Ovary (tissue), 10 donors: ENCODE measurements at places on chromosomes 2 and 18. TPM values are rescaled to one million over a fixed set of nuclear protein-coding genes. Genes with fewer than 3 reads are reported as not detected.

DNA sequence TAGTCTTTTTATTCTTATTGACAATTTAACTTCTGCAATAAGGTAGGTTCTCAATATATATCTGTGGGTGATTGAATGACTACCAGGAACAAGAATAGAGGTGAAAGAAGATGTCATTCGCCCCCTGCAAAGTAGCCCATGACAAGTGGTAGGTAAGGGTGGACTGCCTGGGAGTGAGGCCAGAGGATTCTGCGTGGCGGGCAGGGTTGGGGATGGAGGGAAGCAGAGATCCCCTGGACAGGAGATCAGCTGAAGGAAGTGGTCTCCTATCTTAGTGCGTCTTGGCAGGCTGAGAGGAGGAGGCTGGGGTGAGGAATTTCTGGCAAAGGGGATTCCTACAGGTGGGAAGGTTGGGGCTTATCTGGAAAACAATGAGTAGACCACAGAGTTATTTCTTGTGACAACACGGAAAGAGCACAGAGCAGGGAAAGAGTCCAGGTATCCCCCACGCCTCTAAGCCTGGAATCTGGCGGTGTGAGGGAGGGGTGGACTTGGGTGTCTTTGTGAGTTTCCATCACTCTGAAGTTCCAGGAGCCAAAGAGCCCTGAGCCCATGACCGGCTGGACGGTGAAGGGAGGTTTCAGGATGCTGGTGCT is 21.5 kb upstream of the MYCN start:
- DNase-seq: no peak
- no peak overlapping the region for H3K27ac ChIP-seq
- no peak overlapping the region for H3K4me3 ChIP-seq
- no peaks in the 10 kb centered on the region for H3K36me3 ChIP-seq
- no peaks in the 10 kb centered on the region for H3K27me3 ChIP-seq
- peaks cover 5% of the 10 kb centered on the region for H3K4me1 ChIP-seq

- H3K27ac ChIP-seq: no peak overlapping the region
- no peaks in the 10 kb centered on the region for H3K27me3 ChIP-seq
- no peak overlapping the region for H3K4me3 ChIP-seq
- no peak for DNase-seq
- peaks cover 2% of the 10 kb centered on the region for H3K4me1 ChIP-seq
These were observed 123.1 kb downstream of the PRPF40A start for GRCh38 chr2:152594022-152594766.

GRCh38 chr2:19733390-19733789 is 168.4 kb downstream of the TTC32 start:
- DNase-seq: no peak
- no peak overlapping the region for H3K4me3 ChIP-seq
- no peak overlapping the region for H3K27ac ChIP-seq
- no peaks in the 10 kb centered on the region for H3K27me3 ChIP-seq
- peaks cover 3% of the 10 kb centered on the region for H3K4me1 ChIP-seq

DNA sequence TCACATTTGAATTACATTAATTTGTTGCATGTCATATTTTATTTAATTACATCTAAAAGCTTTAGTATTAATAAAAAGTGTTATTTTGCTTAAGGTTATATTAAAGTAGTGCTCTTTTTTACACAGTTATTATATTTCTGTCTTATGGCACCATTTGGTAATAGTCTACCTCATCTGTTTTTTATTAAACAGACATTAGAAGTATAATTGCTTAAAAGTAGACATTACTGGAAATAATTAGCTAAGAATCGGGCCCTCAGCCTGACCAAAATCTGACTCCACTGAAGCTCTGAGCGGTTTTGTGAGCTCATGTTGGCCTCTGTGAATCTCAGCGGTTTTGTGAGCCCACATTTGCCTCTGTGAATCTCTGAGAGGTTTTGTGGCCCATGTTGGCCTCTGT is 102.5 kb upstream of the SNTG2 start:
- H3K27me3 ChIP-seq: no peaks in the 10 kb centered on the region
- no peaks in the 10 kb centered on the region for H3K4me1 ChIP-seq
- no peaks in the 10 kb centered on the region for H3K36me3 ChIP-seq
- DNase-seq: no peak

- no peaks in the 10 kb centered on the region for H3K27me3 ChIP-seq
- H3K36me3 ChIP-seq: no peaks in the 10 kb centered on the region
- no peak overlapping the region for H3K4me3 ChIP-seq
- no peak for DNase-seq
These were observed 971.0 kb upstream of the GYPC start for GRCh38 chr2:125684932-125685331.

GRCh38 chr2:51153236-51153635 is 121.3 kb upstream of the NRXN1 start:
- no peak overlapping the region for H3K27ac ChIP-seq
- H3K27me3 ChIP-seq: no peaks in the 10 kb centered on the region
- no peak overlapping the region for H3K4me3 ChIP-seq
- no peaks in the 10 kb centered on the region for H3K4me1 ChIP-seq
- H3K36me3 ChIP-seq: no peaks in the 10 kb centered on the region

The MALL gene
- 2.0 TPM for total RNA-seq
